ENCODE measurements at places on chromosomes 2 and 18. TPM values are rescaled to one million over a fixed set of nuclear protein-coding genes. Genes with fewer than 3 reads are reported as not detected.

The ALKAL2 gene
- not detected for total RNA-seq

The TEKT4 gene
- not detected for total RNA-seq

The CNTNAP5 gene
- total RNA-seq = not detected

The PPIL3 gene
- total RNA-seq = 106 TPM

The UGT1A3 gene
- total RNA-seq = not detected

The ALPG gene
- total RNA-seq = not detected

The CRYGD gene
- not detected for total RNA-seq

The VAMP5 gene
- 146 TPM for total RNA-seq

The PTPRN gene
- 1.5 TPM for total RNA-seq

The ACMSD gene
- total RNA-seq = not detected

The ANKRD62 gene
- not detected for total RNA-seq

The NGEF gene
- total RNA-seq = 0.26 TPM

The IL18R1 gene
- total RNA-seq = 0.06 TPM

The AFF3 gene
- total RNA-seq = not detected

The SERPINB10 gene
- total RNA-seq = not detected

DNA sequence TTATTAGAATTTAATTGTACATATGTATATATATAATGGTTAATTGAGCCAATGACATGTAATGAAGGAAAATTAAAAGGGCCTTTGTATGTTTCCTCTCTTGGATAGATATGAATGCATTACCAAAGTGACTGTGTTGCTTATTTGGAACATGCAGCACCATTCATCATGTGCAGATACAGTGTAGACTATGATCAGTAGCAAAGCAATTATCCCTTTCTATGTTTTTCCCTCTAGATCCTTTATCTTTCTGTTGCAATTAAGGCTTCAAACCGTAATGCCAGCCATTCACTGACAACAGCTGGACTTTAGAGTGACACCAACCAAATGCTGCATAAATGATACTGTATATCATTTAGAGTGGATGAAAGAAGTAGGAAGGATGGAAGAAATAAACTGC is 565.2 kb downstream of the NRXN1 start:
- no peak for DNase-seq

DNA sequence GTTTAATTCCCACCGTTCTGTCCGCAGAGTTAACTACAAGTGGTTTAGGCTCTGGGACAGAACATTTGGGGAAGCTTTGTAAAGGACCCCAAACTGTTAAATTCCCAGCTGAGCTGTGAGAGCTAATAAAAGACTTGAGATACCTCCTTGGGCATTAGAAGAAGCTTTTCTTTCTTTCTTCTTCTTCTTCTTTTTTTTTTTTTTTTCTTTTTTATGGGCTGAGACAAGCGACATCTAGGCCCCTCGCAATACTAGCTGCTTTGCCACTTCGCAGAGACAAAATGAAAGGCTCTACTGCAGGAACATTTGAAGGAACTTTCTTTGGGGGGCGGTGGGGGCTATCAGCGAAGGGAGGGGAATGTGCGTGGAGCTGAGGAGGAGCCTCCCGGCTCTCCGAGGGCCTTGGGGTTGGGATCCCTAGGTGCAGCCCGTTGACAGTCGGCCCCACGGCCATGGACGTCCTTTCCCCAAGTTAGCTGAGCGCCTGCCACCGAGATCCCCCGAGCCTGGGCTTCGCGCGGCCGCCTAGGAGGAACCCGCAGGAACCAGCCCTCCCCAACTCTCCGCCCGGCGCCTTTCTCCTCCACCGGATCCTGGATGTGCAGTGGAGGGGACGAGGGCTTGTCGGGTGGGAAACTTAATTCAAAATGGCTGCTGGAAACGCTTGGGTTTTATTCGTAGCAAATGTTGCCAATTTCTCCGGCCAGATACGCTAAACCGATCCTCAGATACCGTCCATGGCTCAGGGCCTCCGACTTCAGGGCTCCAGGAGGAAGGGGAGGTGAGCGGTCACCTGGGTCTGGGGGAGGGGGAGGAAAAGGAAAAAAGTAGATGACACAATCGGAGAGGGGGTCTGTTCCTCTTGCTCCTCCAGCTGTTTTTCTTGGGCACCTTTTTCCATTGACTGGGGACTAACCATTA is 4.2 kb downstream of the MEIS1 start:
- DNase-seq = no peak

DNA sequence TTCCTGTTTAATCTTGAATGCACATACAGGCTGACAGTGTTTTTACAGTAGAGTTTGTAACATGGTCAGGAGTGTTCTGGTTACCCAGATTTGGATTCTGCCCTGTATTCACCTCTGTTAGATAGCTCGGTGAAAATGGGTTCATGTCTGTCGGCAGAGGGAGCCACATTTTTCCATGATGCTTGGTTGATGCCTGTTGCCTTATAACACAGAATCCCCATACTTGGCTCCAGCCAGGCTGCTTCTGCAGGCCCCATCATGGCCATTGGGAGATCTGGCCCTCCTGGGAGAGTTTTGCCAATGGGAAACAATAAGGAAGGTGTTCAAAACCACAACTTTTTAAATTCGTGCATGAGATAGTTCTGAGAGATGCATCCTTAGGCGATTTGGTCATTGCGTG is 78.1 kb downstream of the WDSUB1 start:
- no peak for DNase-seq

GRCh38 chr2:72755647-72756423 is 70.0 kb downstream of the EXOC6B start:
- no peak for DNase-seq

DNA sequence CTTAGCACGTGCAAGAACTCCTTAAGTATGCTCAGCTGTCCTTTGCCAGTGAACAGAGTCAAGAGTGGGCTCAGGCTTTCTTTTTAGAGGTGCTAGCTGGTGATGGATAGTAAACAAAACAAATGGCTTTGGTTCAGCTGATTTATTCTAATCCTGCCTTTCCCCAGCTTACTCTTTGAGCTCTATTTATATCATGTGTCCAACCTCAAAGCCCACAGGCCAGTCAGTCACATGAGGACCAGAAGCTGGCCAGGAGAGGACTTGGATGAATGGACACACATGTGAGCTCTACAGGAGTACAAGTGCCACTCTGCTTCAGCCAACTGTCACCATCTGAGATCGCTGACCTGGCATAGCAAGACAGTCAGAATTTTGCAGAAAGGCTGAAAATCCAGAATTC is 59.4 kb downstream of the STK39 start:
- DNase-seq = no peak

DNA sequence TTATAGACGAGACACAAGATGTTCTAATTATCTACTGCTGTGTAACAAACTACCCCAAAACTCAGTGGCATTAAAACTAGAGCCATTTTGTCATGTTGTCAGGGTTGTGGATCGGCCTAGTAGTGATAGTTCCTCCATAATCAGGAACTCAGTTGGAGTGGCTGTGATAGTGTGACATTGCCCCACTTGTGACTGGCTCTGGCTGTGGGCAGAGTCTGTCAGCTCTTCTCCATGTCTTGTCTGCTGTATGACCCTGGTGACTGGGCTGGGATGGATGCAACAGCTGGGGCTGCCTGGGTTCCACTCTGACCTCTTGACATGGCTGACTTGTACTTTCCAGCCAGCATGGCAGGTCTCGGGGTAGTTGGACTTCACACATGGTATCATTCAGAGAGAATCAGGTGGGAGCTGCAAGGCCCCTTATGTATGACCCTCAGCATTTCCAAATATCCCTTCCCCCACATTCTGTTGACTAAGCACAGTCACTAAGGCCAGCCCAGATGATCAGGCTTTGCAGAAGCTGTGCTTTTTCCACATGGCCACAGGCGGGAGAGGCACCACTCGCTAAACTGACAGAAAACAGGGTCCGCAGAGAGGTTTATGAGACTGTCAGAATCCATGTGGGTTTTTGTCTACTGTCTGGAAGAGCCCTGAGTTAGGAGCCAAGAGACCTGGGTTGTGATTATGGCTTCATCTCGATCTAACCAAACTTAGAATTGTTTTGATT is 50.3 kb downstream of the SETBP1 start:
- no peak for DNase-seq

- DNase-seq = no peak
Measured at GRCh38 chr2:118146315-118147283, 58.3 kb downstream of the INSIG2 start.

- no peak for DNase-seq
Measured at GRCh38 chr2:134574611-134575330, 144.0 kb downstream of the TMEM163 start.

- no peak for DNase-seq
Measured at GRCh38 chr2:118929059-118929458, 12.9 kb upstream of the MARCO start.

DNA sequence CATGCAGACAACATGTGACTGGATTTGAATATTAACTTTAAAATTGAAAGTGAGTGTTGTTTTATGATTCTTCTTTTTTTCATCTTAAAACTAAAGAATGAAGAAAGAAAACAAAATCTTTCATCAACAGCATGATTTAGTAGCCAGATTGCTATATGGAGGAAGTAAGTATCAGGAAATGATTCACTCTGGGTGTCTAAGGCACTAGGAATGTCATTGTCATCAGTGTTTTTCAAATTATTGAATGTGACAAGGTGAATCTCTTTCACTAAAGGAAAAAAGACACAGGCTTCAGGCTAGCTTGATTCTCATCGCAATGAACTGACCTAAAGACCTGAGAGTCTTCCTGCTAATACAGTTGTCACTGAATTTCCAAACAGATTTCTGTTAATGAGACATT is 430.1 kb downstream of the FBXO15 start:
- DNase-seq = no peak

GRCh38 chr2:44952806-44953498 is 11.4 kb downstream of the SIX3 start:
- no peak for DNase-seq

DNA sequence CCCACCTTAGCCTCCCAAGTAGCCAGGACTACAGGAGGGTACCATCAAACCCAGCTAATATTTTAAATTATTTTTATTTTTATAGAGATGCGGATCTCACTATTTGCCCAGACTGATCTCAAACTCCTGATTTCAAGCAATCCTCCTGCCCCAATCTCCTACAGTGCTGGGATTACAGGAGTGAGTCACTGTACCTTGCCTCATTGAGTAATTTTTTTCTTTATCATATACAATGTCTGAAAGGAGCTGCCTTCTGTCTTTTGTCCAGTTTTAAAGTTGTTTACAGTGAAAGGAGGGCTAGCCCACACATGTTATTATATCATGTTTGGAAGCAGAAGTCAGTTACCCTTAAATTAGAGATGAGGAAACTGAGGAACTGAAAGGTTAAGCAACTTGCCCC is 32.5 kb downstream of the PRKRA start:
- DNase-seq = no peak

GRCh38 chr2:73385123-73385503 is 523 bp upstream of the ALMS1 start:
- no peak for DNase-seq

GRCh38 chr2:71962911-71963694 is 184.6 kb downstream of the CYP26B1 start:
- peak; percentile 31 for DNase-seq

DNA sequence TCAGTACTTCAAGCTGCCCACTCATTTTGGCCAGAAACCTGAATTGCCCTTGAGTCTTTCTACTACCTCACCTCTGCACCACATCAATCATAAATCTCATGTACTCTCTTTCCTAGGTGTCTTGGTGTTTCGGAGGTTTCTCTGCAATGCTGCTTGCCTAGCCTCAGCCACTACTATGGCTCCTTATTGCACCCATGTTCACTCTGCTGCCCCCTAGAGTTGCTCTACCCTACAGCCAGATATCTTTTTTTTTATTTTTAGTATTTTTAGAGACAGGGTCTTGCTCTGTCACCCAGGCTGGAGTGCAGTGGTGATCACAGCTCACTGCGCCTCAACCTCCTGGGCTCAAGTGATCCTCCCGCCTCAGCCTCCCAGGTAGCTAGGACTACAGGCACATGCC is 413.0 kb downstream of the PTPRM start:
- DNase-seq = no peak

- DNase-seq = no peak
Measured at GRCh38 chr2:167475791-167476190, 587.5 kb downstream of the XIRP2 start.

- DNase-seq = peak; percentile 42
Measured at GRCh38 chr2:101972621-101973434, 18.9 kb upstream of the IL1R2 start.

- DNase-seq = no peak
Measured at GRCh38 chr2:118696786-118697465, 150.5 kb downstream of the EN1 start.

DNA sequence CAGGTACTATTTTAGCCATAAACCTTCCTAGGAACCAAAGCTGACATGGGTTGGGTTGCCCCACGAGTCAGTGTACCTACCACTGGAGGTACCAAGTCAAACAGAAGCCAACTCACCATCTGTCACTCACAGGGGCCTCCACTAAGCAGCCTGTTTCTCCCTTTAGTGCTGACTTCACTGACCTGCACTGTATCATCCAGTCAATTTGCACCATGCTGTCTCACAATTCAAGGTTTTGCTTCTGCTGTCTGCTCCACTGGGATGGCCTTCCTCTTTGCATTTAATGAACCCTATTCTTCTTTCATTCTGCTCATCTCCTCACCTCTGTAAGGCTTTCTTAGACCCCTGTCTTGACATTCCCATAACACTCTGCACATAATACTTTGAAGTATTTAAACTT is 47.2 kb downstream of the EIF2AK3 start:
- no peak for DNase-seq

DNA sequence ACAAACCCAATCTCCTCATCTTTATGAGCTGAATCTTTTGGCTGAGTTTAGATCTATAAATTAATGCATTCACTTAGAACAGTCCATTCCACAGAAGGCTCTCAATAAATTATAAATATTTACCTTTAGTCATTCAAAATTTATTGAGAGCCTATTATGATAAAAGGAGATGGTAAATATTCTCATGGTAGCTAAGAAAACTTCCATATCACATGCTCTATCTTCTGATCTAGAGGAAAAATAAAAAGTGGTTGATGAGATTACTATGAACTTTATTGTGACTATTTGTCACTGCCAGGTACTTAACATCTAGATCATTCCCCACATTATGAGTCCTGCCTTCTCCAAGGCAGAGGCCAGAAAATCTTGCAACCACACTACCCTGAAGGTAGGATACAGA is 62.4 kb downstream of the L3MBTL4 start:
- DNase-seq = no peak

GRCh38 chr2:134692499-134692898 is 26.3 kb downstream of the TMEM163 start:
- no peak for DNase-seq

- peak; percentile 55 for DNase-seq
Measured at GRCh38 chr18:429030-429429, 71.5 kb downstream of the COLEC12 start.

DNA sequence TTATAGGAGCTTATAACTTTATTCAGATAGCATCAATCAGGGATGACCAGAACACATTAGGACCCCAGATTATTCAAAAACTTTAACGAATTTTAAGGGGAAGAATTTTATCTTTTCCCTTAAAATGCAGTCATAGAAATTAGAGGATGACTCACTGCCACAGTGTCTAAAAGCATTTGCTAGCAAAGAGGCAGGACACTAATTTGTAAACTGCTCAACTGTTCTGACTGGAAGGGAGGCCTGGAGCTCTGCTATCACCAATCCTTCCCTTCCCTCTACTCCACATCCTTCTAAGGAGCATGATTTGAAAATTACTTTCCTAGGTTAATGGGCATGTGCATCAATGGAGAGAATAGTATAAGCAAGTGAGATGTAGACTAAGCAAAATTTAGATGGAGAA is 40.5 kb downstream of the PREPL start:
- no peak for DNase-seq

GRCh38 chr2:166665991-166666940 is 172.2 kb upstream of the SCN7A start:
- DNase-seq = no peak

- peak; percentile 94 for DNase-seq
Measured at GRCh38 chr18:45169610-45170009, 445.7 kb upstream of the SLC14A2 start.

- DNase-seq = no peak
Measured at GRCh38 chr2:15953147-15953630, 12.8 kb downstream of the MYCN start.

- peak; percentile 68 for DNase-seq
Measured at GRCh38 chr2:220533485-220533884, 906.1 kb downstream of the SLC4A3 start.

Measured in LHCN-M2 (cell line).